Activated CD8-positive, alpha-beta memory T cell treated with anti-CD3 and anti-CD28 coated beads, Interleukin-2, amount 10 ng/mL, durations not matched to agents 7 days and 5 days (primary cell): ENCODE measurements at places on chromosomes 3 and 15.

- H3K36me3 ChIP-seq = peaks cover 17% of the 10 kb centered on the region
- no peak for DNase-seq
- H3K4me3 ChIP-seq = no peak overlapping the region
- H3K27ac ChIP-seq = no peak overlapping the region
Observed at GRCh38 chr15:64274341-64274950, 81.5 kb downstream of the CSNK1G1 start.

GRCh38 chr15:90773485-90773884 is 56.3 kb downstream of the BLM start:
- H3K36me3 ChIP-seq = peaks cover 61% of the 10 kb centered on the region
- DNase-seq = no peak

- no peak overlapping the region for H3K4me3 ChIP-seq
- DNase-seq = no peak
- no peaks in the 10 kb centered on the region for H3K27me3 ChIP-seq
- no peaks in the 10 kb centered on the region for H3K4me1 ChIP-seq
- no peaks in the 10 kb centered on the region for H3K36me3 ChIP-seq
- no peak overlapping the region for H3K27ac ChIP-seq
Observed at GRCh38 chr3:98114264-98114663, 16.3 kb upstream of the OR5H1 start.

- no peak overlapping the region for H3K4me3 ChIP-seq
- H3K4me1 ChIP-seq = no peaks in the 10 kb centered on the region
- H3K27ac ChIP-seq = no peak overlapping the region
- H3K36me3 ChIP-seq = no peaks in the 10 kb centered on the region
- no peaks in the 10 kb centered on the region for H3K27me3 ChIP-seq
Observed at GRCh38 chr3:154734468-154734867, 304.5 kb upstream of the GPR149 start.

DNA sequence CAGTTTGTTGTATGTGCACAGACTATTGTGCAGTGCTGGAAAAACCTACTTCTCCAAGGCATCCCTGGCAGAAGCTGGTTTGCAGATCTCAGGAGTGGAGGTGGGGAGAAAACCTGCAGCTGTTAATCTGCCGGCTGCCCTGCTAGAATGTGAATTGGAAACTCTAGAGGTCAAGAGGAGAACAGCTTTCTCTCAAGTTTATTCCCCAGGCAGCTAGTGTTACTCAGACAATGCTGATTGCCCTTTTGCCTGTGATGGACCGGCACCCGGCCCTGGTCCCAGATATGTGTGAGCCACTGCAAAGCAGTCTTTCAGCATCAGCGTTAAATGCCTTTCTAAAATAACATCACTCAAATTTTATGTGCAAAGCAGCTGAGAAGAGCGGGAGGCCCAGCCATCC is 129.7 kb upstream of the TPM1 start:
- peaks cover 17% of the 10 kb centered on the region for H3K27me3 ChIP-seq
- no peak overlapping the region for H3K4me3 ChIP-seq
- H3K4me1 ChIP-seq = no peaks in the 10 kb centered on the region
- no peaks in the 10 kb centered on the region for H3K36me3 ChIP-seq
- DNase-seq = no peak
- no peak overlapping the region for H3K27ac ChIP-seq

- H3K4me3 ChIP-seq = no peak overlapping the region
- H3K27ac ChIP-seq = no peak overlapping the region
- no peak for DNase-seq
- H3K36me3 ChIP-seq = no peaks in the 10 kb centered on the region
- H3K4me1 ChIP-seq = no peaks in the 10 kb centered on the region
Observed at GRCh38 chr3:21839592-21839991, 88.6 kb upstream of the ZNF385D start.

DNA sequence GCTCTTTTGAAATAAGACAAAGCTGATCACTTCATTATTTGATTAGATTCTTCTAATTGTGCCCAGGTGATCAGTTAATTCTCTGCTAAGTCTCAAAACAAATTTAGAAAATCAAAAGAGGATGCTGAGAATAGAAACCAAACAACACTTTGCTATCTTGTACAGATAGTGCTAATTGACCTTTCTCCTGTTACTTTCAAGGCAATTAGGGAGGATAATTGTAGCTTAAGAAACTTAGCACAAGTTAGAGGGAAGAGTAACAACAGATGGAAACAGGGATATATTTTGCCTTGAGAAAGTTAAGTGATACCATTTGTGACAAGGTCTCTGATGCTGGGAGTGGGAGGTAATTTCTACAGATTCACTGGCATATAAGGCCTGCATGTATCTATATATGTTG is 344.8 kb upstream of the GRM7 start:
- H3K27me3 ChIP-seq = no peaks in the 10 kb centered on the region
- no peak for DNase-seq
- H3K27ac ChIP-seq = no peak overlapping the region
- no peak overlapping the region for H3K4me3 ChIP-seq
- peaks cover 2% of the 10 kb centered on the region for H3K4me1 ChIP-seq

DNA sequence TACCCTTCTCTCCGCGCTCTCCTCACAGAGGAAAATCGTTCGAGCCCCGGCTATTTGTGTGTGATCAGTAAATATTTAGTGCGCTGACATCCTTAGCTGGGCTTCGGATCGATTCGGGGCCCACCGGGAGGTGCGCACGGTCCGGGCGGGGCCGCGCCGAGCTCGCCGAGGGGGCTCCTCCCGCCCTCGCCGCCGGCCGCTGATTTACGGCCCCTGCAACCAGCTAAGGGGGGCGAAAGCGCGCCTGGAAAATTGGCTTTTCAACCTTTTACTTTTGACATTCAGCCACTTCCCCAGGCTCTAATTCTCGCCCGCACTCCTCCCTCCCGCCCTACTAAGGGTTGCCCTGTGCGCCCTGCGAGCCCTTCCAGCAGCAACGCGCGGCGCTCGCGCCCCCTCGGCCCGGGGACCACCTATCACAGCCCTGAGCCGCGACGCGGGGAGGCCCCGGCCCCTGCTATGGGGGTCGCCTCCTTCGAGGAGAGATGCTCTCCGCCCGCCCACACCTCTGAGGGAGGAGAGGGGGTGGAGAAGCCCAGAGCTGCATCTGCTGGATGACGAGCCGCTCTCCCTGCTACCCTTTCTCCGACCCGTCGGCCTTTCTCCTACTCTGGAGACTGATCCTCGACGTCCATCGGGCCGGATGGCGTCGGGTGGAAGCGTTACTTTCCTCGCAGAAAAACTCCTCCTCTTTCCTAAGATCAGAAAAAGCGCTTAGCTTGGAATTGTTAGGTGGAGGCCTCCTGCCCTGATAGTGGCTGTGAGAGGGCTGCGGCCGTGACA is 7.8 kb upstream of the NR2F2 start:
- no peak overlapping the region for H3K27ac ChIP-seq
- DNase-seq = no peak
- peaks cover 81% of the 10 kb centered on the region for H3K27me3 ChIP-seq

- no peak for DNase-seq
- H3K36me3 ChIP-seq = no peaks in the 10 kb centered on the region
- H3K4me1 ChIP-seq = no peaks in the 10 kb centered on the region
- H3K4me3 ChIP-seq = no peak overlapping the region
Observed at GRCh38 chr3:85572426-85572825, 613.6 kb downstream of the CADM2 start.

DNA sequence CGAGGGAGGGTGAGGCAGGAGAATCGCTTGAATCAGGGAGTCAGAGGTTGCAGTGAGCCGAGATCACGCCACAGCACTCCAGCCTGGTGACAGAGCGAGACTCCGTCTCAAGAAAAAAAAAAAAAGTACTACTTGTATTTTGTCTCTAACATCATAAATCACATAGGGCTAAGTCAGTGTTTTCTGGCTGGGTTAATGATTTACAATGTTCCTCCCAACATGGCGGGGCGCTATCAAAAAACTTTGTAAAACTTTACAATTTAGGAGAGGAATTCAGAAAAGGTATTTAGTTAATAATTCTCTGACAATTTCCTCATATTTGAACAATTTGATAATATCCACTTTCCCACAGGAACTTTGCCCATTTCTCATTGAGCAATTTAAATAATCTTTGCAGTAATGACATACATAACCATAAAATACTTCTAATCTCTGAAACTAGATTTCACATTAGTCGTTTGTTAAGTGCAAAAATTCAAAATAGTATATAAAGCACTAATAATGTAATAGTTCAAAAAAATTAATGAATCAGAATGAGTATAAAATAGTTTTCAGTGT is 26.6 kb upstream of the B3GNT5 start:
- no peak for DNase-seq
- no peaks in the 10 kb centered on the region for H3K27me3 ChIP-seq
- H3K4me3 ChIP-seq = no peak overlapping the region

- no peak overlapping the region for H3K27ac ChIP-seq
- DNase-seq = no peak
- H3K4me1 ChIP-seq = no peaks in the 10 kb centered on the region
- H3K4me3 ChIP-seq = no peak overlapping the region
- H3K27me3 ChIP-seq = peaks cover 17% of the 10 kb centered on the region
Observed at GRCh38 chr15:31964586-31965307, 65.6 kb upstream of the CHRNA7 start.

- no peak for DNase-seq
- H3K36me3 ChIP-seq = no peaks in the 10 kb centered on the region
- H3K4me3 ChIP-seq = no peak overlapping the region
- H3K27ac ChIP-seq = no peak overlapping the region
Observed at GRCh38 chr3:12440927-12441714, 43.2 kb upstream of the TSEN2 start.
